HTR-8/SVneo (cell line): ENCODE measurements at places on chromosomes 3 and 15.

- no peak for DNase-seq
Measured at GRCh38 chr3:33099701-33100100, 2.8 kb upstream of the GLB1 start.

GRCh38 chr15:78950902-78951840 is 6.3 kb upstream of the CTSH start:
- no peak for DNase-seq

- DNase-seq: no peak
Measured at GRCh38 chr3:72633534-72633933, 214.7 kb downstream of the SHQ1 start.

DNA sequence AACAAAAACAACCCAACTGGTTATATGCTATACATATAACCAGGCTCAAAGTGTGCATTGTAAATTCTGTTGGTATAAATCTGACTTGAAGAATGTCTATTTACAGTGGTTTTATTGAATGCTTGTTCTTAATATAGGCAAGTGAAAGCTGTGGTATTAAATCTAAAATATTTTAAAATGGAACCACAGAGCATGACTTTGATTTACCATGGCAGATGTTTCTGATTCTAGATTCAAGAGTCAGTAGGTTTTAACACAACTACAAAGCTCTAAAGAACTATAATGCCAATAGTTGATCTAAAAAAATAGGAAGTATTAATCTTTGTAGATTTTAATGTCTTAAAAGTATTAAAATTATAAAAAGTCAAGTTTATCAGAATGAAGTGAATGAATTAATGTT is 141.9 kb upstream of the PLSCR5 start:
- no peak for DNase-seq

DNA sequence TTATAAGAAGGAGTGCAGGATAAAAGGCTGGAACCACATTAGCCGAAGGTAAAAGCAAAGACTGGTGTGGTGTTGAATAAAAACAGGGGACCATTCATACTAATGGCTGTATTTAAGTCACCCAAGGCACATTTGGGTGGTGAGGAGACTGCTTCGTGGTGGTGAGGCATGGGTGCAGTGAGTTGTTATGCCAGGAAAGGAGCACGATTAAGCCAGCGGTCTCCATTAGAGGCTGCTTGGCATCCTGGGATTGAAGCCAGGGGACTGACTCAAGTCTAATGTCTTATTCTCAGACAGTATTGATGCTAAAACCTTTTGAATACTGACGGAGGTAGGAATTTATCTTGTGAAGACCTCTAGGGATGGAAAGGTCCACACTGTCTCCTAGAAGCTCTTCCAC is 21.9 kb downstream of the FEM1B start:
- DNase-seq: no peak

GRCh38 chr15:31434588-31435260 is 108.1 kb downstream of the KLF13 start:
- peak; percentile 19 for DNase-seq

DNA sequence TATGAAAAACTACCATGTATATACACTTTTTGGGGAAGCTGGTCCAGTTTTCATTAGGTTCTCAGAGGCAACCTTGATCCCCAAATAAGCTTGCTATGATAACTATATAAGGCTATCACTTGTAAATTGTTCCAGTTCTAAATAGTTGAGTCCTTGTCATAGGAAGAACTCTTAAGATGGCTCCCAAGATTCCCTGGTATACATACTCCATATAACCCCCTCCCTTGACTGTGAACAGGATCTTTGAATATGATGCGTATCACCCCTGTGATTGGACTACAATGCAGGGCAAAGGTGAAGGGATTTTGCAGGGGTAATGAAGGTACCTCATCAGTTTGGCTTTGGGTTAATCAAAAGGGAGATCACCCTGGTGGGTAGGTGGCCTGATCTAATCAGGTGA is 48.6 kb upstream of the TRIM59 start:
- DNase-seq: no peak

GRCh38 chr15:47732248-47732647 is 14.9 kb downstream of the SEMA6D start:
- no peak for DNase-seq

DNA sequence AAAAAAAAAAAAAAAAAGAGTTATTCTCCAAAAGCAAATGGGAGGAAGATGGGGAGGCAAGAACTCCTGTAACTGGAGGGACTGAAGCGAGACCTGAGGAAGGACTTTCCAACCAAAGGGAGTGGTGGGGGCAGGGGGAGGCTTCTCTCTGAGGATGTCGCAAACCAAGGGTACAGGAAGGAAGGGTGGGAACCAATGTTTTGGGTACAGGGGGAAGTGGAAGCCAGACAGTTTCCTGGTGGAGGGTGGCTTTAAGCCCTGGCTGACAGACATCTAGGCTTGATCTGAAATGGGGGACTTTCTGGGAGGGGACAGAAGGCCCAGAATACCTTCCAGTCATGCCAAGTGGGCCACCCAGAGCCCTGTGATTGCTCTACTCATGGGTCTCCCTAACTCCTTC is 27.0 kb downstream of the VIPR1 start:
- DNase-seq: no peak

DNA sequence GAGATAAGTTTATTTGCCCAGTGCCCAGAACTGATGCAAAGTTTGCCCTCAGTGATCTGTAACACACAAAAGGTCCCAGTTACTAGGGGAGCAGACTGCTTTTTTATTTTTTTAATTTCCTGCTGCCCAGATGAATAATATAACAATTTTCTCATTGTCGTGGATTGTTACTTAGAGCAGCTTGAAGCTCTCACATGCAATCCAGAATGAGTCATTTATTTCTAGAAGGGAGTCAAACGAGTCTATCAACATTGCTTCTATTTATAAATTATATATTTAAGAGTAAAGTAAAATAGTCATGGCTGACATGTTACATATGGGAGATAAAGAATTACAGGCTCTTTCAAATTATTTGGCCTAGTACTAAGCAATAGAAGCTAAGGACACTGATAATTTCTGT is 41.3 kb downstream of the MEIS2 start:
- DNase-seq: no peak

DNA sequence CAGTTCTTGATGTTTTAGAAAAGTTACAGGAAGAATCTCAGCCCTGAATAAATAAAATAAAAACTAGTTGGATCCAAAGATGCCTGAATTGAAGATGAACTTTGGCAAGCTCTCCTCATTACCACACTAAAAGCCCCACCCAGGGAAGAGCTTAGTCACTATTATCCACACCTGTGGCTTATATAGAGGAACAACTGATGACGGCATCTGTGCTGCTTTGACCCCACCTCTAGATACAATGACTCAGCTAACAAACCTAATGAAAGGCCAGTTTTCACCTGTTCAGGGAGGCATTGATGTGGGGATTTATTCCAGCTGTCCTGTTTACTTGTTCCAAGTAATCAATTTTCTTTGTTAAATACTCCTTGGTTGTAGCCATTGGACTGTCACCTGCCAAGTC is 604.7 kb upstream of the EPHA6 start:
- DNase-seq: no peak

- DNase-seq: no peak
Measured at GRCh38 chr3:118801899-118802298, 232.7 kb downstream of the IGSF11 start.

DNA sequence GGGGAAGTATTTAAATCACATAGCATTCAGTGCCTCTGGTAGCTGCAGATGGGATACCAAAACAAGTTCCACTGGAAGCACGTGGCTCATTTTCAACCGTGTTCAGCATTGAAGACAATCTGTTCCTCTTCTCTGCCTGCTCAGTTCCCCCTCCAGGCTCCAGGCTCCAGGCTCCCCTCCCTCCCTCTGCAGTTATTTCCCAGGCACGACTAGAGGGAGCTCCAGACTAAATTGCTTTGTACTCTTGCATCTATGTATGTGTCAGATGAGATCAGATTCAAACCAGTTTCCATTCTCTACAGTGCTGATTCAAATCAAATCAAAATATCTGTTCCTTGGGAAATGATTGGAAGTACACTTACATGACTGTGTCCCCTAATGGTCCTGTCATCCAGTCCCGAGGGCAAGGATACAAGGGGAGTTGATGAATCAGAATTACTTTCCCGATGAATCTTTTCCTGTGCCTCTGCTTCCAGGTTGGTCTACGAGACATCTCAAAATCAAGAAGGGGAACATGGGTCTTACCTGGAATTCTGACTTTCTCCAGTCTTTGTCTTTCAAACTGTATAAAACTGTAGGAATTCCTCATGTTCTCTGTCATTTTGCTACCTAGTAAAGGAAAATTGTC is 600.5 kb downstream of the EDEM1 start:
- DNase-seq: no peak

GRCh38 chr3:177665122-177665808 is 468.0 kb upstream of the TBL1XR1 start:
- no peak for DNase-seq

DNA sequence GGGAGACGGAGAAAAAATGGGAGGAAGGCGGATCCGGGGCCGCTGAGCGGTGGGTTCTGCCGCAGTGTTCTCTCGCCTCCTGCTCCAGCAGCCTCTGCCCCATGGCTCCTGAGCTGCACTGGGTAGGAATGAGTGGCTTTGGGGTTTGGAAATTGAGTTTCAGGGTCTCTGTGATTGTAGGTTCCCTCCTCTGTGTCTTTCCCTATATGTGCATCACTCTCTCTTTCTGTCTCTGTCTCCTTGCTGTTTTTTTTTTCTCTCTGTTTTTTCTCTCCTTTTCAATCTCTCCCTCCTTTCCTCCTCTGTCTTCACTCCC is 1.9 kb downstream of the GRM7 start:
- DNase-seq: no peak

DNA sequence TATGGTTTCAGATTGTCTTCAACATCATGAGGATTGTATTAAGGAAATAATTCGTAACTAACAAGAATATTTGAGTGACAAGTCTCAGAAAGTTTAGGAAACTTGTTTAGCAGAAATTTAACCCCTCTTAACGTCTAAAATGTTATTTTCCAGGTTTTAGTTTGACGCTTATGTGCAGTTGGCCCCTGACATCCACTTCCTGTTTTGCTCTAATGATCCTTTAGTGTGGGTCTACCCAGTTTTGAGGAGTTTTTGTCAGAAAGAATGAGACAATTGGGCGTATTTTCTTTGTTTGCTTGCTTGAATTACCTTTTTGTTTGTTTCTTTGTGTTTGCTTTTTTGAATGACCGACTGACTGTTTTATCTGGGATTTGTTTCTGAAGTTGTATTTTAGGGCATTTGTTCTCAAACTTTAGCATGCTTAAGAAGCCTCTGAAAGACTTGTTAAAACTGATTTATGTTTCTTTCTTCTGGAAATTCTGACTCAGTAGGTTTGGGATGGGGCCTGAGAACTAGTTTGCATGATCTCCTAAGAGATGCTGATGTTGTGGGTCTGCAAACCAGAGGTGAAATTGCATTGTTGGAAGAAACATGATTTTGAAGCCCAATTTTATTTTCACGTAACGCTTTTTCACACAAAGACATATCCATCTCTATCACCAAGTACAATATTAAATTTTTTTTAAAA is 20.6 kb downstream of the RBMS3 start:
- DNase-seq: no peak

DNA sequence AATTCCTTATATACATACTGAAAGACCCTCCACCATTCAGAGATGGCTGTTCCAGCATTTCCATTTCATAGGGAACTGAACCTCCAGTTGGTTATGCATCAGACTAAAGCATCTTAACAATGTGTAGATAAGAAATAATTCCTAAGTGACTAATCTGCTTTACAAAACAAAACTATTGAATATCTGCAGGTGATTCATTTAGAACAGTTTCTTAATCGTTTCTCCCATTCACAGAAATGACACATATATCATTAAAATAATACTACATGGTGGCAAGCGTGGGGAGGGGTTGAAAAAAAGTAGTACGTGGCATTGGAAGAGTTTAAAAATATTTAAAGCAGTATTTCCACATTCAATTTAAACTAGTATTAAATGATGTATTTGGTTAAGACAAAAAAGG is 19.5 kb downstream of the COPS2 start:
- DNase-seq: peak; percentile 23

DNA sequence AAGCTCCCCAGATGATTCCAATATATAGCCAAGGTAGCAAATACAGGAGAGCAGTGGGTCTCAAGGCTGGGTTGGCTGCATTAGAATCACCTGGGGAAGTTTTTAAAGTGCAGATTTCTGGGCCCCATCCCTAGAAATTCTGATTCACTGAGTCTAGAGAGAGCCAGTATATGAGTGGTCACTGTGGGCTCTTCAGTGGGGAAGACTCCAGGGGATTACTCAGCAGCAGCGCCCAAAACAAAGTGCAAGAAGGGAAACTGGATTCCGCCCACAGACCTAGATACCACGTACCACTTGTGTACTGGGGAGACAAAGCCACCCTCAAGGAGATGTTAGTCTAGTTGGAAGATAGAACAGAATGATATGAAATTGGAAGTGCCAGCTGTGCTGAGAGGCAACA is 40.0 kb downstream of the NME9 start:
- DNase-seq: no peak

- DNase-seq: no peak
Measured at GRCh38 chr3:58361866-58362265, 29.2 kb downstream of the PXK start.

- no peak for DNase-seq
Measured at GRCh38 chr15:82051664-82052063, 5.8 kb upstream of the MEX3B start.

GRCh38 chr3:36494461-36495109 is 114.3 kb downstream of the STAC start:
- DNase-seq: no peak

DNA sequence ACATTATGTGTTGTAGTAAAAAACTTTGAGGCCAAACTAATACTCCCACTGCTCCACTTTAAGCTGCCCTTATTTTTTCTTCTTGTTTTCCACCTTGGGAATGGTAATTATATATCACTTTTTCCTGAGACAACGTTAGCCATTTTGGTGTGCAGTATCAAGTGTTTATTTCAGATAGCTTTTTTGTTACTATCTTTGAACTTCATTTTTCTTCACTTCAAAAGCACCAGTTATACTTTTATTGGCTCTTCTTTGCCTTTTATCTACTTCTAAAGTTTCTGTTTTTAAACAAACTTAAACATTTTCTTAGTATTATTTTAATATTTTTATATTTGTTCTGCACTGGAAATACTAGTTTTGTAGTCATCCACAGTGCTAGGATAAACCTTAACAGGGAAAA is 6.5 kb downstream of the TOPAZ1 start:
- DNase-seq: no peak

- DNase-seq: no peak
Measured at GRCh38 chr15:63918317-63918672, 84.5 kb upstream of the HERC1 start.

- no peak for DNase-seq
Measured at GRCh38 chr3:130384476-130385025, 39.1 kb downstream of the COL6A5 start.

GRCh38 chr3:42683875-42684598 is 1.3 kb upstream of the KLHL40 start:
- DNase-seq: peak; percentile 90

DNA sequence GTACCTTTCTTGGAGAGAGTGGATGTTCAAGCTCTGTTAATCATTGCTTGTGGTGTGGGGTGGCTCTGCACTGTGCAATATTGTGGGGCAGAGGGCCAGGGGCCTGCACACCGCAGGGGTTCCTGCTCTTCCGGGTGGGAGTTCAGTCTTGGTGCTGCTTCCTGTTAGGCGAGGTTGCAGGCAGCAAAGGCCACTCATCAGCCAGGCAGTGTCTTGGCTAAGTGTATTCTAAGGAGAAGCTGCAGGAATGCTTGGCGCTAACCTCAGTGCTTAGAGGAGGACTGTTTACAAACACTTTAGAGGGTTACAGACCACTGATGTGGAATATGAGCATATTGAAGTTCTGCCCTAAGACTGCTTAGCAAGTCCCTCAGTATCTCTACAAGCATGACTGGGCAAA is 81.7 kb downstream of the CEP63 start:
- no peak for DNase-seq
